ENCODE measurements at places on chromosomes 3 and 15.
A peak's percentile ranks its signal among the peaks of the same experiment; 100 is the strongest.

GRCh38 chr3:180959691-180960090 lies 29.8 kb downstream of the DNAJC19 start:
- no peak for DNase-seq

DNA sequence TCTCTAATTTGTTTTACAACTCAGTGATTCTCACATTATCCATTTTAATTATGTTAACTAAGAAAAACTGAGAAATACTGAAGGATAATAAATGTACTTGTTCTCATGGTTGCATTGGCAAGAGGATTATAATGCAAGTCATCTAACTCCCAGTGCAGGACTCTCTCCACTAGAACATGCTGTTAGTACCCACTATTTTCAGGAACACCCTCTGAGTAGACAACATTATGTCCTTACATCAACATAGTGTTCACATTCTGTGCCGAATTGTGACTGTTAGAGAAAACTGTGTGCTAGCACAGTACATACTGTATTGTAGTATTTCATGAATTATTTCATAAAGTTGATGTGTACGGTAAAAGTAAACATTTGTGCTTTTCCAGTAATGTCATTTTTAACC lies 80.1 kb downstream of the LEKR1 start:
- no peak for DNase-seq

DNA sequence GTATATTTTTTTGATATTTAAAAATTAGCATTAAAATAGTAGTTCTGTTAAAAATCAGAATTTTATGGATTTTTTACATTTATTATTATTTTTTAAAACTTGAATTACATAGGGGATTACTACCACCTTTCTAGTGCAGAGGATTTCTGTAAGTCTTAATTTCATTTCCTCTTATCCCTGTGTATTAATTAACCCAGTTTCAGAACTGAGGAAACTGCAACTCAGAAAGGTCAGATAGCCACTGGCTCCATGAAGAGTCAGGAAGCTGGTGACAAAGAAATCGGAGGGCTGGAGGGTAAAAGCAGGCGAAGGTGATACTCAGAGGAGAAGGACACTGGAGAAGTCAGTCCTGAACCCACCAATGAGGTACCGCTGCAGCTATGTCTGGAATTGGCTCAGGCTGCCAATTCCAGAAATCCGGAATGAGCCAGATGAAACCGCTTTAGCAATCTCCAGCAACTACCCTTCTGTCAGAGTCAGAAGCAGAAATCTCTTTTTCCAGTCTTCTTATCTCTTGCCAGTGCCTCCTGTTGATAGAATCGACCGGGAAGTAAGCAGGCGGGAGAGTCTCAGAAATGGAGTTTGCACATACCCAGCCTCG lies 308.5 kb downstream of the SV2B start:
- DNase-seq = peak; percentile 6

DNA sequence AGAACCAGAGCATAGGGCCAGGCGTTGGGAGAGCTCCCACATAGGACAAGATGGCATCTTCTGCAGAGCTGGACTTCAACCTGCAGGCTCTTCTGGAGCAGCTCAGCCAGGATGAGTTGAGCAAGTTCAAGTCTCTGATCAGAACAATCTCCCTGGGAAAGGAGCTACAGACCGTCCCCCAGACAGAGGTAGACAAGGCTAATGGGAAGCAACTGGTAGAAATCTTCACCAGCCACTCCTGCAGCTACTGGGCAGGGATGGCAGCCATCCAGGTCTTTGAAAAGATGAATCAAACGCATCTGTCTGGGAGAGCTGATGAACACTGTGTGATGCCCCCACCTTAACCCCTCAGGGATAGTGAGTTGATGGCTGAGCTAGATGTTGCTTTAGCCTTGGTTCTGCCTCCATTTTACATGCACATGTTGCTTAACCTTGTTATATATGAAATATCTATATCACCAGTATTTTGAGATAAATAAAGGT lies at the start of gene PYDC2:
TSS of gene PYDC2 (plus strand) at position 51 of the 483 bp plus-strand sequence. CDS start at position 51, 0 bp downstream.
- no peak for DNase-seq

DNA sequence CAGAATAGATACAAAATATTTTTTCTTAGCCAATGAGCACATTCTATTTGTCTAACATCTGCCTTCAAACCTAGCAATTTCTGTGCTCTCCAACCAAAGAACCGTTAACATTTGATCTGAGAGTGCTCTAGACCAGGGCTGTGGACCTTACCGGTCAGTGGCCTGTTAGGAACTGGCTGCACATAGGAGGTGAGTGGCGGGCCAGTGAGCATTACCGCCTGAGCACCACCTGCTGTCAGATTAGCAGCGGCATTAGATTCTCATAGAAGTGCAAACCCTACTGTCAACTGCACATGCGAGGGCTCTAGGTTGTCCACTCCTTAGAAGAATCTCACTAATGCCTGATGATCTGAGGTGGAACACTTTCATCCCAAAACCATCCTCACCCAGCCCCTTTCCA lies 131.7 kb downstream of the CADM2 start:
- no peak for DNase-seq

DNA sequence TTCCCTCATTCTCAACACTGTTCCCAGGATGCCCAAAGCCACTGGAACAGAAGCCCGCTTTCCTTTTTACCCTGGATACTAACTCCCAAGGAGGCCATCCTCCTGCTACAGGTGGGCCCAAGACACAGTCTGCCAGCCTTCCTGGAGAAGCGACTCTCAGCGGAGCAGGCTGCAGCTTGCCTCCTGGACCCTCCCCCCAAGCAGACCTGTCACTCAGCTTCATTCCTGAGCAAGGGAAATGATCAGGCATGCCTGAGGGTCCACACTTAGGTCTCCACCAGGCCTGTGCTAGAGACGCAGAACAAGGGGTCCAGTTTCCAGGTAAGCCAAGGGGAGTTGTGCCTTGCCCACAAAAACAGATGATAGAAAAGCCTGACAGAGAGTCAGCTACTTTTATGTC lies 62.8 kb downstream of the SLCO2A1 start:
- DNase-seq = no peak

- no peak for DNase-seq
These were observed 166.8 kb upstream of the LRRN1 start for GRCh38 chr3:3632449-3632848.

Measured in renal cortex interstitium (tissue), 15 donors.